HFFc6 (cell line): ENCODE measurements at places on chromosomes 2 and 18.
A peak's percentile ranks its signal among the peaks of the same experiment; 100 is the strongest.

- no peak for DNase-seq
Observed at GRCh38 chr2:112671801-112672200, 26.1 kb downstream of the SLC20A1 start.

- no peak for DNase-seq
Observed at GRCh38 chr18:48627216-48627615, 88.4 kb downstream of the CTIF start.

DNA sequence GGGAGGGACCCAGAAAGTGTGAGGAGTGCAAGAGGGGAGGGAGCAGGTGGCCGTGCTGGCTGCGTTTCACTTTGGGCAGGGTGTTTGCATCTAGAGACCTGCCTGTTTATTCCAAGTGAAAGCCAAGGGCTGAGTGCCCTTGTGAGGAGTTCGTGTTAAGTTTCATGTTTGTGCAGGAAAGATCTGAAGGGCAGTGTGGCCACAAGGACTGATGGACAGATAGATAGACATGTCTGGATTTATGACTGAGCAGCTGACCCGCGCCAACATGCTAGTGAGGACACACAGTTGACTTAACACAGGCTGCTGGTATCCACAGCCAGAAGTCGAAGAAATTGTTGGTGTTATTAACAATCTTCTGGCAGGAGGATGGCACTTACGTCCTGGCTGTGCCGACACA lies 387.6 kb upstream of the TNP1 start:
- DNase-seq, result no peak

- DNase-seq, result no peak
Observed at GRCh38 chr18:6413579-6414117, 1.1 kb downstream of the L3MBTL4 start.

DNA sequence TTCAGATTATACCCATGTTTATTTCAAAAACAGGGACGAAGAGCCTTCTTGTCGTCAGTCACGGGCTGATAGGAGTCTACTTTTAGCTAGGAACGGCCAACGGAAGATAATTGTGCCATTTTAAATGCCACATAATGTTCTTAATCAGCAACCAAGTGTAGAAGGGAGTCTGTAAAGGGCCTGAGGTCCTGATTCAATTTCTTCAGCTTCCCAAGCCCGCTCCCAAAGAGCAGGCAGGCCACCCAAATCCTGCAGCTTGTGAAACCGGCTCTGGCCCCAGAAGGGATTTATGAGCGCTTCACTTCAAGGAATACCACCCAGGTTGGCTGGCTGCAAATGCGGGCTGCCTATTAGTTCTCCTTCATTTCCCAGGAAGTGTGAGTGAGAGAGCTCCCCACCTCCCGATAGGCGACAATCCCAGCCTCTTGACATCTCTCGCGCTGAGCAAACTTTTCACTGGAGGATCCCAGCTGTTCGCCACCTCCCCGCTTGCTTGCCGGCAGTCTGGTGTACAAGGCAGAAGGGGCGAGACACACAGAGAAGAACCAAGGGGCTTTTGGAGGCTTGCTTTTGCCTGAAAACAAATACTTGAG lies 272.9 kb downstream of the CDH20 start:
- peak; percentile 51 for DNase-seq

DNA sequence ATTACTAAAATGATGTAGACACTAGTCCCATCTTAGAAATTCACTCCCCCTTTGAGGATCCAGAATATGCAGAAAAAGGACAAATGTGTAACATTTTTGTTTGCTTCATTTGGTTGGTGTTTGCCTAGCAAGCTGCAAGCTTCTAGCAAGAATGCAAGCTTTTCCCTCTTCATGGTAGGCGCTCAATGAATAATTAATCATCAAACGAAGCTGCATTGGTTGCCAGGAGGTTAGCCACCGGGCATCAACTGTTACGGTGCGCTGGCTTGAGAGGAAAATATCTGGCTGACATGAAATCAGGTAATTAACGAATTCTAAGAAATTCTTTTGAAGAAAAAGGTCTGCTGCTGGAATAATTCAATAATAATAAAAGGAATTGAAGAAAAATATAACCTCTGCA lies 341.0 kb upstream of the KYNU start:
- DNase-seq, result no peak

DNA sequence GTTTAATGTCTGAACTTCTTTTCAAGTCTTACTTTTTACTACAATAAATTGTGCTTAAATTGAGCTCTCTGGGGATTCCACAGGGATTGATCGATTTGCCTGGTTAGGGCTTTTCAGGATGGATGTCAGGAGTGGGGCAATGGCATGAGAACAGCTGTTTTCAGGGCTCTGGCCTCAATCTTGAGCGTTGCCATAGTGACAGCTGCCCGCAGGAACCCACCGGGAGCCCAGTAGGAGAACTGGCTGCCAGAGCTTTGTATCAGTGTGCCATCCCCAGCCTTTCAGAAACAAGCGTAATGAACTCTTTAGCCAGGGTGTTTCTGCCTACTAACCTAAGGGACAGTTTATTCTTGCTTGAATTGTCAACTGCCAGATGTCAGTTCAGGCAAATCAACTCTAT lies 93.5 kb downstream of the GALNT3 start:
- DNase-seq, result no peak

- DNase-seq, result no peak
Observed at GRCh38 chr2:153106802-153107477, 371.6 kb downstream of the RPRM start.

DNA sequence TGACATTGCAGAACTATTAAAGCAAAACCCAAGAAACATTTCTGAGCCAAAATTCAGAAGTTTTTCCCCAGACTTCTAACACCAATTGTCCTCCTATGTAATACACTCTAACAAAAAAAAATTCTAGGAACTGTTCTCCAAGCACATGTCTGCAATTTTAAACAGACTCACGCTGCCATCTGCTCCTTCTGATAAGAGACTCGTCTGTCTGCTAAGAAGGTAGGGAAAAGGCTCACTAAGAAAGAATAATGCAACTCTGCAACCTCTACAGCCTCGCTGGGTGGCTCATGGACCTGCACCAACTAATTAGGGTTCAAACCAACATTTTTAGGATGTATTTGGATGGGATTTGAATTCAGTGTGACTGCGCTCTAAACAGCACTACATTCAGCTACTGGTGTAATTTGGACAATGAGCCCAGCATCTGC lies 366.5 kb downstream of the DSC3 start:
- DNase-seq, result no peak

- DNase-seq, result no peak
Observed at GRCh38 chr2:201735486-201735885, 37.0 kb upstream of the MPP4 start.

DNA sequence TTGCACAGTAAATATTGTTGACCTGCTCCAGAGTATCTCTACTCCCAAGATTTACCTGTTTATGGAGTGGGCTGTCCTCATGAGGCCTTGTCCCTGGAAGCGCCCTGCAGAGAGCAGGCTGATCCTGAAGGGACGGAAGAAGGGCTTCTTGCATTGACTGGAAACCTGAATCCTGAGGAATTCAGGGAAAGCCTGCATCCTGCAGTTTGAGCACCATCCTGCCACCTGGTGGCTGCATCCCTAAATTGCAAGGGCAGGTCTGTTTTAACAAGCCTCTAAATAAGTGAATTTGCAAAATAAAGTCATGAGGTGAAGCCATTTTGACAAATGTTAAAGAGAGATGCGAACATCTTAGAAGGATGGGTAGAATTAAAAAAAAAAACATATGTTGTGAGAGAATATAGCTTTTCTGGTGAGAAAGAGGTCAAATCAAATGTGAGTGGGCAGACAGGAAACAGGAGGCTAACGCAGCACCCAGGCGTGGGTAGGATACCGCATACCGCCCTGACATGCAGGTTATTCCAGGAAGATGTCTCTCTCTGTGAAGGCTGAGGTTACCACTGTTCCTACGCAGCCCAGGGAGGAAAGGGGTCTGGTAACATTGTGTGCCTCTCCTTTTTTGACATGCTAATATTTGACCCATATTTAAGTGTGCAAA lies 754.9 kb downstream of the RNF144A start:
- peak; percentile 21 for DNase-seq

DNA sequence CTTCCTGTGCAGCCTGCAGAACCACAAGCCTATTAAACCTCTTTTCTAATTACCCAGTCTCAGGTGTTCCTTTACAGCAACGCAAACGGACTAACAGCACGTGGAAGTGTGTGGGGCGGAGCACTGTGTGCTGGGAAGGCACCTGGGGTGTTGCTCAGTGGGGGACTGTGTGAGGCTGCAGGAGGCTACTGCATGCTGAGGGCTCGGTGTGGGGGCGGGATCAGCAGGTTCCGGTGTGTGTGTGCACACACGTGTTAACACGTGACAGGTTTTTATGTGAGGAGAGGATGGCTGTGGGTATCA lies 58.9 kb downstream of the ANKMY1 start:
- DNase-seq, result no peak

DNA sequence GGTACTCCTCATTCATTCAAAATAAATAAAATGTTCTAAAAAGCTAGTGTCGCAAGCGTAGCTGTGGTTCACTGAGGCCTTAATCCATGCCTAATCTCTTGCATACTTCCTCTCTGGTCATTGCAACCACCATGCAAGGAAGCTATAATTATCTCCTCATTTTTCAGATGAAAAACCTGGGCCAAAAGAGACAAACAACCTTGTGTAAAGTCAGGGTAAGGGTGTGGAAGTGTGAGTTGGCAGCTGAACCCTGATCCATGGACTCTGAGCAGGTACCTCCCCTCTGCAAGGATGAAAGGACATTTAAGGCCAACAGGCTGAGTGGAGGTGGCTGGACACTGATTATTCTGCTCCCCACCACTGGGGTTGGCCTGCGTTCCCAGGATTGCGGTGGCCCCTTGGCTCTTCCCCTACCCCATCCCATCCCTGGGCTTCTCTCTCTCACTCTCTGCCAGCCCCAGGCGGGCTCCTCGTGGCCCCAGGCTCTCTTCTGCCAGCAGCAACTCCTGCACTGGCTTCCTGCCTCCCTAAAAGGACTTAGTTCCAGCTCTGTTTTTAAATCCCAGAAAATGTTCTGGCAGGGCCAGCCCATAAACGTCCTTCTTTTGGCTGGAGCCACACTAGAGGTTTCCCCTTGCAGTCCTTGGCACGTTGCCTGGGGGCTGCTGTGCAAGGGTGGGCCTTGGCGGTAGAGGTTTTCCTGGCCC lies 72.0 kb upstream of the AFF3 start:
- DNase-seq, result no peak

GRCh38 chr2:28435241-28435640 lies 42.6 kb downstream of the FOSL2 start:
- no peak for DNase-seq

GRCh38 chr2:47519604-47520301 lies 116.8 kb downstream of the MSH2 start:
- no peak for DNase-seq

- peak; percentile 12 for DNase-seq
Observed at GRCh38 chr2:118974103-118974993, 32.4 kb downstream of the MARCO start.

DNA sequence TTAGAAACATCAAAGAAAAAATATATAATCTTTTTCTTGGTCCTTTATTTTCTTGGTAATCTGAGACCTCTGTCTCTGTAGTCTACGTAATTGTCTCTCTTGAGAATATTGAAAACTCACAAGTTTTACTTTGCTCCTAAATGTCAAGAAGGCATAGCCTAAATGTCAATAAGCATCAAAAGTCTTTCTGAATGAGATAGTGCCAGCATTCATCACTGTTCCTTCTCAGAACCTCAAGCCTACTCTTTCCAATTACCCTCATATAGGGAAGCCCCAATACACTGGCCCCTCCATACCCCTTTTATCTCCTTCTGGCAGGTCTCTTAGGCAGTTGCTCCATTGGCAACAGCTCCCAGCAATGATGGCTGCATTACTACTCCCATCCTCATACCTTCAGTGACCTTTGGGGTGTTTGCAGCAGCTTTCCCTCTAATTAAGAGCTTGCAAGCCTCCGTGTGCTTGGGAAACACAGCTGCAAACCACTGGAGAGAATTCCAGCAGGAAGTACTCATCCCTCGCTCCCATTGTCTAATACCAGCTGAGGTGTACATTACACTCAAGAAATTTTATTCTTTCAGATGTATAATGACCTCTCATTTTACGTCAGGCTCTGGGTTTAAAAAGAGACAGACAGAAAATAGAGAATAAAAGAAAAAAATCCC lies 95.8 kb downstream of the KYNU start:
- no peak for DNase-seq

DNA sequence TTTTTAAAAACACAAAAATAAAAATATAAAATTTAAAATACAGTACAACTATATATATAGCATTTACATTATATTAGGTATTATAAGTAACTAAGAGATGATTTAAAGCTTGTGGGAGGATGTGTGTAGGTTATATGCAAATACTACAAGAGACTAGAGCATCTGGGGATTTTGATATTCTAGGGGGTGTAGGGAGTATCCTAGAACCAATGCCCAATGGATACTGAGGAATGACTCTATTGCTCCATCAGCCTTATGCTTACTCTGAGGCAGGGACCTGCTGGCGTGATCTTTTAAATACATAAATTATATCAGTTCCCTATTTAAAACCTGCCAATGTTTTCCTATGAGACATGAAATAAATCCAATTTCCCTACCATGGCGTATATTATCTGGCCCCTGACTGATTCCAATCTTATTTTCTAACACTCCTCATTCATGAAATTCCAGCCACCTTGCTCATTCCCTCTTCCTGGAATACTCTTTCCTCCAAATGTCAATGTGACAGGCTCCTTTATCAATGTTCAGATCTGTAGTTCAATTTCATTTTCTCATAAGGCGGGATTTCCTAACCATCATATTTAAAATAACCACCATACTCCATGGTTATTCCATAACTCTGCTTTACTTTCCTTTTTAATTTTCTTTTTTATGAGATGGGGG lies 22.2 kb downstream of the SP3 start:
- no peak for DNase-seq
